Activated CD8-positive, alpha-beta memory T cell treated with anti-CD3 and anti-CD28 coated beads, Interleukin-2, amount 10 ng/mL, durations not matched to agents 7 days and 5 days (primary cell): ENCODE measurements at places on chromosomes 3 and 15.

- no peak for DNase-seq
These were observed 90.2 kb upstream of the KLF13 start for GRCh38 chr15:31236184-31237042.

DNA sequence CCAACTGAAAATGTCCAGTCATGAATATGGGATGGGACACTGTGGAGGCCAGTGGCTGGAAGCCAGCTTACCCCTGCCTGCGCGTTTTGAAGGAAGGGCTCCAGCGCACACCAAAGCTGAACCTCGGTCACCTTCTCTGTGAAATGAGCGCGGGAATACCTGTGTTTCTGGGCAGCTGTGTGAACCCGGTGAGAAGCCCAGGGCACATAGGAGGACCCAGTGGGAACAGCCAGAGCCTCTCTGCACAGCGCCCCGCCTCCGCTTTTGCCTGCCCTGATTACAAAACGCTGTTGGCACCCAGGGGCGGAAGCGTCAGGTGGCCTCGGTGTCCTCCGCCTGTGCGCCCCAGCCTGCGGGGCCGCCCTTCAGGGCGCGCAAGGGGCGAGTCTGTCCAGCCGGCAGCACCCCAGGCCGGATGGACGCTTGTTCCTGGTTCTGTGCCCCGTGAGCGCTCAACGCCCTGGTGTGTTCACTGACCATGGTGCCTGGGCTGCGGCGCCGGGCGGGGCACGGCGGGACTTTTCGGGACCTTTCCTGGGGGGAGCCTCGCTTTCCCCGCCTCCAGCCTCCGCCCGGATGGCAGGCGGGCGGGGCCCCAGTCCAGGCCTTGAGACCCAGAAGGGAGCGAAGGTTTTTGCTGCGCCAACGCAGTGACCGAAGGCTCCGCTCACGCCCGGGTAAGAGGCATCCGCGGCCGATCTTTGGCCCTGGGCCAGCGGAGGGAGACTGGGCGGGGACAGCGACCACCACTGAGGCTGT, at the start of gene SQOR:
SQOR (plus strand) TSS at position 598 of the 759 bp plus-strand sequence. CDS start 23,895 bp downstream, outside the sequence.
- peak; percentile 83 for DNase-seq

DNA sequence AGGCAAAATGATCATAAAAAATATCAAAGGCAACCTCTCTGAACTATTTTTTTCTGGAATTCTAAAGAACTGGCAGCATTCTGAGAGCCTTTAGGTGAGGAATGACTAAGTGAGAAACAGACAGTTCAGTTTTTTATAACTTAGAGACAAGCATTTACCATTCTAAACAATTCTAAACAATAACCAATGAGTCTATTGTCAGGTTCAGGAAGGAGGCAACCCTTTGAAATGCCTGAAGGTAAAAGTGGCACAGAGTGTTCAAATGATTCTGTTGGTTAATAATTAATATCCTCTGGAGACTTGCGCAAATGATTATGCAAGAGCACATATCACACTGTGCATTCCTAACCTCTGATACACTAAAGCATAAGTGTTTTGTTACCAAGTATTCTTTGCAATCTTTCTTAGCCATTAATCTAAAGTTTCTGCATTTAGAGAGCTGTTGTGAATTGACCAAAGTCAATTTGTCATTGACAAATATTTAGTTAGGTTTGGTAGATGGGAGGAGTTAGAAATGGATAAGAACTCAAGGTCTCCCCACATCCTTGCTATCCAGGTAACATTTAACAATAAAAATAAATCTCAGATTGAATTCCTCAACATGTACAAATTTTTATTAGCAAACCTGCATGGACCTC, 9.2 kb upstream of the TGFBR2 start:
- no peak for DNase-seq

DNA sequence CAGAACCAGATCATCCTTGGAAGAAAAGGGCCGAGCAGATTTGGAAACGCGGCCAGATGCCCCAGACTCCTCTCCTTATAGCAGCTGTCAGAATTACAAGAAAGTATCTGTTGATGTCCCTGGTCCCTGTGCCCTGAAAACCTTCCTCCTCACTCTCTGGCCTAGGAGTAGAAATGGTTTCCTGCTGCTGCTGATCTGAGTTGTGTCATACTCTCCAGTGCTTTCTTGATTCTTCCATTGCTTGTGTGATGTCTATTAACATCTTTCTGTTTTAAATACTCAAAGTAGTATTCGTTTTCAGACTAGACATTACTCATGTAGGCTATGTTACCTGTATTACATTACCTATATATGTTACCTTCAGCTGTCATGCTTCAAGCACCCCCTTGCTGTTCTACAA, 26.8 kb upstream of the HERC1 start:
- DNase-seq = no peak

DNA sequence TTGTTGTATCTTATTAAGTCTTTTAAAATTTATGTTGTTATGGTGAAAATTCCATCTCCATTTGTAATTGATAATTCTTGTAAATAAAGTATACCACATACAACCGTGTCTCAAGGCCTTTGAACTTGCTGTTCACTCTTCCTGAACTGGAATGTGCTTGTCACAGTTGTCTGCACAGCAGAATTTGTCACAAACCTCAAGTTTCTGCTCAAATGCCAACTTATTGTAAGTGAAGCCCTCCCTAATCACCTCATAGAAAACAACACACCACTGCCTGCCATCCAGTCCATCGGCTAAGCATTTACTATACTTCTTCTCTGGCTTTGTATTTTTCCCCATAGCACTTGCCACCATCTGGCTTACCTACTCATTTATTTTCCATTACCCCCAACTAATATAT, 192.3 kb downstream of the THRB start:
- no peak for DNase-seq

DNA sequence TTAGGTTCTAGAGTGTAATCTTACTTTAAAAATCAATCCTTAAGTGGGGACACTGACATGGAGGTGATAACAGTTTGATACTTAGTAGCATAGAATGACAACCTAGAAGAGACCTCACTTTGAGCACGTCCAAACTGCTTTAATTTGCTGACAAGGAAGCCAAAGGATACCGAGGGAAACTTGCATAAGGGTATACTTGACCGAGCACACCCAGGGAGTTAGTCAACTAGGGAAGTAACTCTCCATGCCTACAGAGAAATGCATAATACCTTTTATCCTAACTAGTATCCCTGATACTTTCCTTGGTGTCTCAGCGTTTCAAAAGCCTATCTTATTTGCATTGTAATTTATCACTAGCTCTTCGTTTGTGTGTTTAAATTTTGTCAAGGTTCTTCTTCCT, 5.5 kb upstream of the TPRG1 start:
- no peak for DNase-seq

GRCh38 chr3:137131081-137131480, 173.3 kb downstream of the IL20RB start:
- DNase-seq = no peak

DNA sequence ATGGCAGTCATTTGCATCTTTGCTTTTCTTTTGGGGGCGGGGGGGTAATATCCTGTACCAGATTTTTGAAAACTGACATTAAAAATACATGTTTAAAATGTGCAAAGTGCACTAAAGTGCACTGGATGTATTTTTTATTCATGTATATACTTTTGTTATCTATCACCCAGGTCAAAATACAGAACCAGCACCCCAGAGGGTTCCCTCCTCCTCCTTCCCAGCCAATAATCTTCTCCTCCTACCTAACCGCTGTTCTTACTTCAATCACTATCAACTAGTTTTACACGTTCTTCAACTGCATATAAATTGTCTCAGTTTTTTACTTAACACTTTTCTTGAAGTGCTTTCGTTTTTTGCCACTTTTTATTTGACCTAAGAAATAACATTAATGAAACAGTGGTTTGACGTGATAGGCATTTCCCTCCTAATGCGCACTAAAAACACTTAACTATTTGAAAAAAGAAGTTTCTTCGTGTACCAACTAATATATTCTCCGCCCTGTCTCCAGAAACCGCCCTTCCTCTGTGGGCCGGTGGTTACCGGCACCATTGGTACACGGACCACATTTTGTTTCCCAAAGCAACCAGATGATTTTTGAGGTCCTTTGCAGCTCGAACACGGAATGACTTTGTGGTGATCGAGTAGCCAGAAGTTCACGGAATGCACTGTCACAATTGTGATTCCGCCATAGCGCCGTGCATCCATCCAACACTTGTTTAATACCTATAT, 836 bp upstream of the AKAP13 start:
- peak; percentile 84 for DNase-seq

DNA sequence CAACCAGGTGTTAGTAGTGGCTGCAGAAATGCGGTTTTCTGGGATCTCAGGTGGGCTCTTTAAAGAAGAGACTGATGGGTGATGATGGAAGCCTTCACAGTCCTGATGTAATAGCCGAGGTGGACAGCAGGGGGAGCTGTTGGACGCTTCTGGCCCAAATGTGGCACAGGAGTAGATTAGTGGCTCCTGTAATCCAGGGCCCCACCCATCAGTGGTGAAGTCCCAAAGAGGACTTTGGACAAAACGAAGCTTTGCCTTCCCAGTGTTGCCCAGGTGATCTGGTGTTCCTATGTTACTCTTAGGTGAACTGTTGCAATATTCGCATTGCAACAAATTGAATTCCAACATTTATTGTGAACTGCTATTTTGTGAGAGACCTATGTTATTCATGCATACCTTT, 31.8 kb upstream of the MYZAP start:
- DNase-seq = peak; percentile 72

- DNase-seq = no peak
These were observed 995 bp downstream of the ADAMTS17 start for GRCh38 chr15:100340721-100341238.

GRCh38 chr3:107662586-107662985, 139.8 kb downstream of the BBX start:
- no peak for DNase-seq

DNA sequence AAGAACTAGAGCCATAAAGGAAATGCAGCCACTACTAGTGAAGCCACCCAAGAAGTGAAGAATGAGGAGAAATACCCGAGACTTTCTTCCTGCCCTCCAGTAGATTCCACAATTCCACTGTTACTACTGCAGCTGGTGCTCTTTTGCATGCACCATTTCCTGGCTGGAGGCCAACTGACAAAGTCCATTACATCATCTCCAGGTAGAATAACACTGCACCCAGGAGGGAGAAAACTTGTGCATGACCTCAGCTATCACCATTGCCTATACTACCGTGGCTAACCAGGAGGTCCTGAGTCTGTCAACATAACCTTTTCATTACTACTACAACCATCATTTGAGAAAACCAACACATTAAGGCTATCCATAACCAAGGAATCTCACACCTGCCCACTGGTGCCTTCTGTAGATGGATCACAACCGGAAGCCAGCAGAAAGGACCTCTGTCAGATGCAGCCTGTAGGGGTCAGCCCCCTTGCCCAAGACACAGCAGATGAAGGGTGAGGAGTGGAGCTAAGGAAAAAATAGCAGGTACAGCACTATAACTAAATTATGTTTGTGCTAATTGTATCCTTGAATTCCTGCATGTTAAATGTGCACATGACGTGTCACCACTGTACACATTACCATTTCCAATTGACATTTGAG, 200.8 kb upstream of the C2CD4B start:
- no peak for DNase-seq

DNA sequence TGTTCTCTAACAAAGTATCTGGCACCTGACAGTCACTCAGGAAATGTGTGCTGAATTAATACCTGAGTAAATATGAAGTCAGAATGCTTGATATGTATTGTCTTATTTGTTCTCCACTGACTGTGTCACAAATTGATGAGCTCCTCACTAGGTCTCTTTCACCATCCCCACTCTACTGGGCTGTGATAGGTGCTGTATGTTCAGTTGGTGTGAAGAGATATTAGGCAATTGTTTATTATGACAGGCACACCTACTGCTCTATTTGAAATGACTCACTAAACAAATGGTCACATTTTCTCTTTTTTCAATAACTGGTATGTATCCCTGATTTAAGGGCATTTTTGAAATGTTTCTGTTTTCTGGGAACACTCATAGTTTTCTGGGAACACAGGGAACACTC, 25.2 kb upstream of the CCDC39 start:
- no peak for DNase-seq

DNA sequence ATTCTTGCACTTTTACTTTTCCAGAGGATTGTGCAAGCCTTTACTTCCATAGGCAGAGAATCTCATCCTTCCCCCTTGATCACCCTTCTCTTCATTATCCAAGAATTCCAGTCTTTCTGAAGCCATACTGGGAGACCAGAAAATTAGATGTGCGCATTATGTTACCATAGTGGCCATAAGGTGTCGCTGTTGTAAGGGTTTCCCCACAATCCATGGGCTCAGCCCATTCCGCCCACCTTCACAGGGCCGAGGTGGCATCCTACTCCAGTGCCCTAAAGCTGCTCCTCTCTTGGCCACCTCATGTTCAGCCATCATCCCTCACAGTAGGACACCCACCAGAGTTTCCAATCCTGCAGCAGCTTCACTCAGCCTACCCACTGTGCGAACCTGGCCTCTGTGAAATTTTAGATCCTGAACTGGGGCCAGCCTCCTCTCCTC, 35.0 kb downstream of the CTSH start:
- DNase-seq = no peak

GRCh38 chr3:425079-425478, 228.5 kb downstream of the CHL1 start:
- no peak for DNase-seq

- no peak for DNase-seq
These were observed 8.3 kb upstream of the LIPH start for GRCh38 chr3:185560676-185561075.

DNA sequence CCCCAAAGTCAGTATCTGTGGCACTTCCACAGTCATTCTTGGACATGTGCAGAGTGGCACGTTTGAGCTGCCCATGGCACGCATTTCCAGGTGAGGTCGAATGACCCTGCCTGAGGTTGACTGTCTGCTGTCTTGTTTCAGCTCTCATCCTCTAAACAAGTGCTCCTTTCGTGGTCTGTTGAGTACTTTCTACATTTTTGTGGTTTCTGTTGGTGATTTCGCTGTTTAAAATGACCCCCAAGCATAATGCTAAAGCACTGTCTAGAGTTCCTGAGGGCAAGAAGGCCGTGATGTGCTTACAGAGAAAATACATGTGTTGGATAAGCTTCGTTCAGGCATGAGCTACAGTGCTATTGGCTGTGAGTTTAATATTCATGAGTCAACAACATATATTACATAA, 40.0 kb upstream of the SAMMSON start:
- no peak for DNase-seq

DNA sequence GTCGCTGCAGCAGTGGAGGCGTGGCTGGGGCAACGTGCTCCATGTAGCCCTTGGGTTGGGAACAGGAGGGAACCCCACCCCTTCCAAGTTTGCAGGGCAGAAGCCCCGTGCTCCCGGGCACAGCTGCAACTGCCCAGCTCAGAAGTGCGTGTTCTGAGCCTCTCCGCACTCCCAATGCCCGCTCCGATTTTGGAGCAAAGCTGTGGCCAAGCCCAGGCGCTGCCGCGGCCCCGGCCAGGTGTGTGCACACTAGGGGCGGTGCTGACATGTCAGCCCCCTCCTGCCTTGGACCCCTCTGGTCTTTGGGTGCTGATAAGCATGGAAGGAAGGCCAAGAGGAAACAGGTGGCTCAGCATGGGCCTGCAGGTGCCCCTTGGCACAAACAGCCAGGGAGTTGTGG, 87.6 kb upstream of the TTBK2 start:
- DNase-seq = no peak
